G401 (cell line): ENCODE measurements at places on chromosomes 7 and 10.

GRCh38 chr10:117240621-117241529, at the start of gene SLC18A2:
TSS of gene SLC18A2 (plus strand) at chr10:117241114. CDS start at chr10:117241694, 580 bp downstream.
- no peak for DNase-seq

GRCh38 chr7:70622936-70623335, 509.0 kb upstream of the GALNT17 start:
- no peak for DNase-seq

DNA sequence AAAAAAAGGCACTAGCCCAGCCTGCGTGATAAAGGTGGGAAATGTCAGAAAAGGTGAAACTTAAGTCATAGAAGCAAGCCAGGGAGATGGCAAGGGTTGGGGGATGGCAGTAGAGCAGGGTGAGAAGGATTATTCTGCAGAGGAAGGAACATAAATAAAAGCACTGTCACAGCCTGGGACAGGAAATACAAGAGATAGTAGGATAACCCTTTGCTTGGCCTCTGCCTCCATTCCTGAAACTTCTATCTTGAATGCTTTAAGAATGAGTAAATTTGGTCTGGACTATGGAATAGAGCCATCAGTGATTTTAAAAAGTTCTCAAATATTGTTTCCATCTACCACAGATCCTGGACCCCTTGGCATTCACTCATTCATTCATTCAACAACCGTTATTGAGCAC, 50.0 kb downstream of the ABCC2 start:
- no peak for DNase-seq

DNA sequence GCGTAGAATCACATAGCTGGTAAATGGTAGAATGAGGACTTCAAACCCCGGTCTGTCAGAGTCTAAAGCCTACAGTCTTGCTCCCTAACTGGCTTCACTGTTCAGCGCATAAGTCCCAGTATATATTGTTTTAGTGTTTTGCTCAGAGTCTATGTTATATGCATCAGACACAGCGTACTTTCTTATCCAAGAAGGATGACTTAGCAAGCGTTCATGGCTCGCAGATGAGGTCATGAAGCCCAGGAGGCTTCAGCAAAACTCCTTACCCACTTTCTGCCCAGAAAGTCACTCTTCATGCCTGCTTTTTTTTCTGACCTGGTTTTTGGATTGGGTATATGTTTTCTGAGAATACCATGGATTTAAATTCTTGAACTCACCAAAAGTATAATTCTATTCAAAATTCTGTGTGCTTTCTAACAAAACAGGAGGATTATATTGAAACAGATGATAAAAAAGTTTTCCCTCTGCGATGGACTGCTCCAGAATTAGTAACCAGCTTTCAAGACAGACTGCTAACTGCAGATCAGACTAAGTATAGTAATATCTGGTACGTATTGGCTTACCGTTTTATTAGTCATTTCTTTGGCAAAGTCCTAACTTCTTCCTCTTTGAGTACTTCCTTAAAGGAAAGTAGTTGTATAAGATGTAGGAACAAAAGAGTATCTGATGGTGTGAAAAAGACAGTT, 24.6 kb upstream of the BHLHA15 start:
- DNase-seq: no peak

GRCh38 chr7:22771194-22771871, 44.3 kb downstream of the IL6 start:
- DNase-seq: no peak

- DNase-seq: peak; percentile 17
These were observed at the start of gene LHFPL3 for GRCh38 chr7:104328296-104328969. TSS of gene LHFPL3 (plus strand) at chr7:104328603.
